A549 treated with ZK216348 at 1 μM for 4 hours (cell line): ENCODE measurements at places on chromosomes 6 and 20. TPM values are rescaled to one million over a fixed set of nuclear protein-coding genes. Genes with fewer than 3 reads are reported as not detected.

Gene LY6G6D
- not detected in 5 replicates for total RNA-seq

Gene ZBTB12
- total RNA-seq, result 2.0 to 5.0 TPM (median 4.5 TPM) in 5 replicates

Gene LTA
- not detected in 5 replicates for total RNA-seq

Gene PTCHD4
- 0.06 to 0.11 TPM (median 0.09 TPM) in 3 of 5 replicates, not detected in the others for total RNA-seq

Gene OOEP
- not detected in 5 replicates for total RNA-seq

Gene TRIM15
- total RNA-seq, result 0.09 TPM in 1 of 5 replicates, not detected in the others

Gene OLIG3
- total RNA-seq, result not detected in 5 replicates

Gene SLC32A1
- total RNA-seq, result not detected in 5 replicates

Gene TP53INP2
- 5.8 to 8.6 TPM (median 8.4 TPM) in 5 replicates for total RNA-seq

Gene BANF2
- not detected in 5 replicates for total RNA-seq

Gene TGM2
- total RNA-seq, result 309 to 541 TPM (median 445 TPM) in 5 replicates

Gene OR2B6
- 0.15 to 0.62 TPM in 2 of 5 replicates, not detected in the others for total RNA-seq

Gene JPH2
- total RNA-seq, result 2.7 to 4.2 TPM (median 2.9 TPM) in 5 replicates
